ENCODE measurements at places on chromosomes 7 and 10.

DNA sequence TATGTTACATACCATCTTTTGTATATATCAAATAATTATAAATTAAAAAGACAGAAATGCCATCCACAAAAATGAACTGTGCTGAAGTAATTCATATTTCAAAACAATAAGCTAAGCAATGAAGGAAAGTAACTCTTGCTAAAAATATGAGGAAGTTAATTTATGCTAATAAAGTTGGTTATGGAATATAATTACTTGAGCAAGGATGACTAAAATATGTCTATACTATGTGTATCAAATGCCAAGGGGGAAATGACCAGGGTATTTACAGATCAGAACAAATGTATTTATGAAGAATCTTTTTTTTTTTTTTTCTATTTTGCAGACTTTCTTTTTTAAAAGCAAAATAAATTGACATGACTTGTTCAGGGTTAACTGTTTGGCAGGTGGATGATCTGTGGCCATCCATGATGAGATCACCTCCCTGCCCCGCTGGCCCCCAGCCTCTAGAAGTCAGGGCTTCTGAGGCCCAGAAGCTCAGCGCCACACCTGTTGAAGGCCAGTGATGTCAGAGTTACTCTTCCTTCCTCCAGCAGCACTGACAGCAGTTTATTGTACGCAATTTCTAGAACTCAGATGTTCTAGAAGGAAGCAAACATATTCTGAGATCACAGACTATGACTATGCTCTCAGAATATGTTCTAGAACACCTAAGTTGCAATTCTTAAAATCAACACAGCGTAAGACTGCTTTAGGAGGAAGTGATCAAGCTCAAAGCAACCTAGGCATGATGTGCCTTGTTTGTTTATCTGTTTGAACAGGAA is 196.1 kb upstream of the KLF14 start:
- DNase-seq = no peak

- DNase-seq = no peak
These were observed 369.6 kb downstream of the AUTS2 start for GRCh38 chr7:69967689-69968450.

GRCh38 chr7:12322284-12322902 is 81.3 kb downstream of the VWDE start:
- DNase-seq = no peak

DNA sequence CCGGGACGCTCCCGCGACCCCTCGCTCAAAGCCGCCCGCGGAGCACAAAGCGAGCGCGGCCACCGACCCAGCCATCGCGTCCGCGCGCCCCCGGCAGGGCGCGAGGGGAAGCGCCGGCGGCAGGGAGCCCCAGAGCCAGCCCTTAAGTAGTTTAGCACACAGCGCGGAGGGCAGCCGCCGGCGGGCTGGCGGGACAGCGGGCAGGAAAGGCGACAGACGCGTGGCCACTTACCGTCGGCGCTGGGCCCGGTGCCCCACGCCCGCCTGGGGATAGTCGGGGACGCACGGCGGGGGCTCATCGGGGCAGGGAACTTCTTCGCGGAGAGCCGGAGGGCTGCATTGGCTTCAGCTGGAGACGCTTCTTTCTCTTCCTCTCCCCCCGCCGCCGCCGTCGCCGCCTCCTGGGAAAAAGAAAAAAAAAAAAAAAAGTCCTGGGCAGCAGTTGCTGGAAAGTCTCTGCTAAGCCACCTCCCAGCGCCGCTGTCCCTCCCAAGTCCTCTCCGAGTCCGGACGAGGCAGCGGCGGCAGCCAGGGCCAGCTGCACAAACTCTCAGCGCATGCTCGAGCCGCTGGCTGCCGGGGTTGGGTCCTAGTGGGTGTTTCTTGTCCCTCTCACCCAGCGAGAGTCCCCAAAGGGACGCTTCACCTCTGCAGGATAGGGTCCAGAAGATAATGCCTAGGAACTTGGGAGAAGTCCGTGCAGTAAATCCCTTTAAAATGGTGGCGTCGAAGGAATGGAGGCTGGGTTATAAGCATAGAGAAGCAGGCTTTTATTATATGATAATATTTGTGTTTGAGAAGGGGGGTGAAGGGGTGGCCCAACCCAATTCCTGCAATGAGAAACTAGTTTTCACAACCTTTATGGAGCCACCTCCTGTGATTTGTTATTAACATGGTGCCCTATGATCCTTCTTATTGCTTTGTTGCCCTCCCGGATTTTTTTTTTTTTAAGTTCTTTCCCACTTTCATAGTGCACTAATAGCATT is at the start of gene TSPAN12:
Gene TSPAN12 (minus strand): TSS at position 557 of the 986 bp plus-strand sequence. CDS start 1,381 bp downstream, outside the sequence.
- peak; percentile 15 for DNase-seq

DNA sequence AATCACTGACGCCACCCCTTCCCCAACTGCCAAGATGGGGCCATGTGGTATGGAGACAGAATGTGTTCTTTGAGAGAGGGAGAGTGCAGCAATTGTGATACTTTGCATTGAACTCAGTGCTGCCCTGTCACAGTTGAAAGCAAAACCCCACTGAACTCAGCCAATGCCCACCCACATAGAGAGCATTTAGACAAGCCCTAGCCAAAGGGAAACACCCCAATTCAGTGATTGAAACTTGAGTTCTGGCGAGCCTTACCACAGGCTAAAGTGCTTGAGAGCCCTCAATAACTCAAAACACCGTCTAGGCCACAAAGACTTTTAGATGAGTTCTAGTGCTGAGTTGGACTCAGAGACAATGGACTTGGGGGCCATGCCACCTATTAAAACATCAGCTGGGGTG is 751.9 kb upstream of the POT1 start:
- no peak for DNase-seq

- DNase-seq = no peak
These were observed 77.8 kb downstream of the PAX2 start for GRCh38 chr10:100823194-100823593.

GRCh38 chr10:82961864-82962263 is 1086.9 kb downstream of the NRG3 start:
- no peak for DNase-seq

- no peak for DNase-seq
These were observed at the start of gene DENND2A for GRCh38 chr7:140640727-140641523. DENND2A (minus strand) TSS chr7:140640813; CDS start chr7:140602397, 38,416 bp downstream.

DNA sequence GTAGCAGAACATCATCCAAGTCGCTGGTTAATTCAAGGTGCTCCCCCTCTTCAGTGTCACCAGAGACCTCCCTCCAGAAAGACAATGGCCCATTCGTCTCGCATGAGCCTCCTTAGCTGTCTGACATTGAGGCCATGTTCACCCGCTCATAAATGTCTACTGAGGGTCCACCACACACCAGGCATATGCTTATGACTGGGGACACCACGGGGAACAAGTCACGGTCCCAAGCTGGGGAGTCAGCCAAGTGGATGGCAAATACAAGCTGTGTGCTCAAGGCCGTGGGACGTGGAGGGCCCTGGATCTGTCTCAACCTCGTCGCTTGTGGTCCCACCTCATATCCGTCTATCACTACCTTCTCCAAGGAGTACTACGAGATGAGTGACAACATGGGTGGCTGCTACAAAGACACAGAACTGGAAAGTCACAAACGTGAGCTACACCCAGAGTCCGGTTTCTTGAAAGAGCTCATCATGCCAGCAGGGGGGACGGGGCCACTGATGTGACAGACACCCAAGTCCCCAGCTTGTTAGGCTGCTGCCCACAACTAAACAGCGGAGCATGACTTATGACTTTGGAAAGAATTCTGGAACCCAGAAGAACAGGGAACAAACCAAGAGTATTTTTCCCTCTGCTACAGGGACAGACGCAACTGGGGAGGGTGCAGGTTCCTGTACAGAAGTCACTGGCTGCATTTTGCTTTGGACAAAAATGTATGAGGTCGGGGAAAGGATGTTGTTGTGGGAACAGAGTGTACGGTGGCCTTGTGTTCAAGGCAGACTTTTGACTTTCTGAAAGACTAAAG is 189.6 kb downstream of the COBL start:
- DNase-seq = no peak

DNA sequence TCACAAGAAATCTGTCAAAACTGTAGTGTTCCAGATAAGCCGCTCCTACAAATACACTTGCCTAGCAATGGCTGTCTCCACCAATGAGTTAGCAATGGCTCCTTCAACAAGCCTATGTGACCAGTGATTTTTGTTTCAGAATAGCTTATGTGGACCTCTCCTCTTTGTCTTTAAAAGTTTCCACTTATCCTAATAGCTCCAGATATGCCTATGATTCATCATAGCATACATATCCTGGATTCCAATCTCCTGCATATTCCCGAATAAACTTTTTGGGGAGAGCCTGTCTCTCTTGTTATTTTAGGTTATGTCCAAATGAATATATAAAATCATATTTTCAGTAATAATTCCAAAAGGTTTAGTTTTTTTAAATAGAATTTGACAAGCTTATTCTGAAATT is 510.6 kb downstream of the ARL4A start:
- DNase-seq = no peak

DNA sequence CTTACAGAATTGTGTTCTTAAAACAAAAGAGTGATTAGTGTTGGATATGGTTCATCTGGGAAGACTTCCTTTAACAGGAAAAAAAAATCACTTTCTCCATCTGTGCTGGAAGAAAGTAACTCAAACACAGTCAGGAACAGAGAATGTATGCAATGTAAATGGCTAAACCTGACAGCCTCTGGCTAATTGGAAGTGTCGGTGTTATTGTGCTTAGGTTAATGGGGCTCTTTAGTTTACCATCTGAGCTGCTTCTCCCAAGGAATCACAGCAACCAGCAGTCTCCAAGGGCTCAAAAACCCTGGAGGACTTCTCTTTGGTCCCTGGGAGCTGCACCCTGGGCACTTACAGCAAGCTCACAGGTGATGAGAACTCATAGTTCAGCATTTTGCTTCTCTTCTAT is 724.5 kb downstream of the LRMDA start:
- DNase-seq = no peak

- DNase-seq = no peak
These were observed 74.3 kb downstream of the PTN start for GRCh38 chr7:137269240-137269639.

- no peak for DNase-seq
These were observed 138.2 kb upstream of the TMEM229A start for GRCh38 chr7:124171068-124171467.

- no peak for DNase-seq
These were observed 381.7 kb downstream of the GPAM start for GRCh38 chr10:111801841-111802240.

DNA sequence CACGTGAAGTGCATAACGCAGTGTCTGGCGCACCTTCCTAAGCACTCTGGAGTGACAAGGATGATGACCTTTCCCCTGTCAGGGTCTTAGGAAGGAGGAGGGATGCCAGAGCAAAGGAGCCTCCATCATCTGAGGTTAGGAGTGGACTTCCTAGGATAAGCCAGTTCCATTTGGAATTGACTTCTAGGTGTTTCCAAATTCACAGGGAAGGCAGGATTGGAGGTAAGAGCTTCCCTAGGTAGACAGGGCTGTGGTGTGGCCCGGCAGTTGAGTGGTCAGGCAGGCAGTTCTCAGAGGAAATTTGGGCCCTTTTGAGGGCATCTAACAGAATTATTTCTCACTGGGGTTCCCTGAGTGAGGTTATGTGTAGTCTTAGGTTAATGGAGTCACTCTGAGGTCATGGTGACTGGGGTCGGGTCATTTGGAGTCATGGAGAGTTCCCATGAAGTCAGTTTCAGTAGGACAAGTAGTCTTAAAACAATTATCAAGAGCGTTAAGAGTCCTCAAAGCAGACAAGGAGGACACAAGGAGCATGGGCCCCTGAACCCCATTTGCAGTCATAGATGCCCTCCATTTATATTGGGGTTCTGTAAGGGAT is 8.2 kb downstream of the PPIF start:
- DNase-seq = no peak
